ENCODE measurements at places on chromosomes 13 and 19.

DNA sequence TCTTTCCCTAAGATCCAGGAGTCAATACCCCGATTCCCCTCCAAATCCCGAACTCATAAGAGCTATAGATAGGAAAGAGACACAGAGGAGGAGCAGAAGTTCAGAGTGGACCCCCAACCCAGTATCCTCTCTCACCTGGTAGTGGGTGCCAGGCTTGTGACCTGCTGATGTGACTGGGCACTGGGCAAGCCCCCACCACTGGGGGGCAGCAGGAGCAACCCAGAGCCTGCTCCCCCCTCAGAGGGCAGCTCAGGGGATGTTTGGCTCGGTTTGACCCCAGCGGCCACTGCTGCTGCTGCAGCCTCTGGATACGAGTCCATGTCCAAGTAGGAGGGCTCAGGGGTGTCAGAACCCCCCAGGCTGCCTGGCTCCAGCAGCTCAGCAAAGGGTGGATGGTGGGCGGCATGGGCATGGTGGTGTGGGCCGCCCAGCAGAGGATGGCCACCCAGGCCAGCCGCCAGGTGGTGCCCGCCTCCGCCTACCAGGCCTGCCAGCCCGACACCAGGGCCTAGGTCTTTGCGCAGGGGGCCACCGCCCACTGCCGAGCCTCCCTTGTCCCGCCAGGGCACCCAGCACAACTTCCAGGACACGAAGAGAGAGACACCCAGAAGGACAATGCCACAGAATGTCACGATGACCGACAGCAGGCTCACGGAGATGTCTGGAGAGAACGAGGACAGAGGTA lies 7.4 kb downstream of the SYT3 start:
- no peak for DNase-seq

- no peak for DNase-seq
Measured at GRCh38 chr13:36069881-36070366, 61.3 kb downstream of the DCLK1 start.

DNA sequence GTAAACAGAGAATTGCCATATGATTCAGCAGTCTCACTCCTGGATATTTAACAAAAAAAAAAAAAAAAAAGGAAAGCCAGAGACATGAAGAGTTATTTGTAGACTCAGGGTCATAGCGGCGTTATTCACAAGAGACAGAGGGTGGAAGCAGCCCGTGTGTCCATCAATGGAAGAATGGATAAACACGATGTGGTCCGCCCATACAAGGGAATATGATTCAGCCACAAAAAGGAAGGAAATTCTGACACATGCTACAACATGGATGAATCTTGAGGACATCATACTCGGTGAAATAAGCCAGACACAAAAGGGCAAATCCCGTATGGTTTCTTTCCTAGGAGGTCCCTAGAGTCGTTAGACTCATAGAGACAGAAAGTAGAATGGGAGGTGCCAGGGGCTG lies 14.8 kb downstream of the ACSBG2 start:
- no peak for DNase-seq

GRCh38 chr19:31255831-31256592 lies 93.2 kb downstream of the TSHZ3 start:
- DNase-seq: no peak

- no peak for DNase-seq
Measured at GRCh38 chr19:58059003-58059670, at the start of gene ZNF135. TSS of gene ZNF135 (plus strand) at chr19:58059282. CDS start at chr19:58060003, 721 bp downstream.

GRCh38 chr13:87536499-87536898 lies 134.7 kb upstream of the SLITRK5 start:
- DNase-seq: no peak

GRCh38 chr13:93316841-93317240 lies 90.2 kb downstream of the GPC6 start:
- DNase-seq: no peak

GRCh38 chr19:42271861-42272534 lies 2.9 kb downstream of the CIC start:
- DNase-seq: no peak

DNA sequence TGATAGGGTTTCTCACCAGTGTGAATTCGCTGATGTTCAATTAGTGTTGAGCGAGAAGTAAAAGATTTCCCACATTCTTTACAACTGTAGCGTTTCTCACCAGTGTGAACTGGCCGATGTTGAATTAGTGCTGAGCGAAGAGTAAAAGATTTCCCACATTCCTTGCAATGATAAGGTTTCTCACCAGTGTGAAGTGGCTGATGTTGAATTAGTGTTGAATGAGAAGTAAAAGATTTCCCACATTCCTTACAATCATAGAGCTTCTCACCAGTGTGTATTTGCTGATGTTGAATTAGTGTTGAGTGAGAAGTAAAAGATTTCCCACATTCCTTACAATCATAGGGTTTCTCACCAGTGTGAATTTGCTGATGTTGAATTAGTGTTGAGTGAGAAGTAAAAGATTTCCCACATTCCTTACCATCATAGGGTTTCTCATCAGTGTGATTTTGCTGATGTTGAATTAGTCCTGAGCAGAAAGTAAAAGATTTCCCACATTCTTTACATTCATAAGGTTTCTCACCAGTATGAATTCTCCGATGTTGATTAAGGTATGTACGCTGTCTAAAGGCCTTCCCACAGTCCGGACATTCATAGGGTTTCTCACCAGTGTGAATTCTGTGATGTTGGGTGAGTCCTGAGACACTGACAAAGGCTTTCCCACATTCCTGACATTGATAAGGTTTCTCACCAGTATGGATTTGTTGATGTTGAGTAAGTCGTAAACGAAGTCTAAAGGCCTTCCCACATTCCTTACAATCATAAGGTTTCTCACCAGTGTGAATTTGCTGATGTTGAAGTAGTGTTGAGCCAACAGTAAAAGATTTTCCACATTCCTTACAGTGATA lies 24.0 kb downstream of the ZNF850 start:
- DNase-seq: no peak

- DNase-seq: no peak
Measured at GRCh38 chr13:97460004-97460775, 26.2 kb downstream of the RAP2A start.

- DNase-seq: peak; percentile 78
Measured at GRCh38 chr13:41458761-41459431, 1.5 kb downstream of the RGCC start.

Measured in HuH-7.5 (cell line).